Non-pigmented ciliary epithelial cell (primary cell): ENCODE measurements at places on chromosomes 5 and 9.

GRCh38 chr9:93246111-93246510 is 62.2 kb downstream of the WNK2 start:
- DNase-seq: no peak

GRCh38 chr5:87020099-87020934 is 247.4 kb upstream of the RASA1 start:
- no peak for DNase-seq

DNA sequence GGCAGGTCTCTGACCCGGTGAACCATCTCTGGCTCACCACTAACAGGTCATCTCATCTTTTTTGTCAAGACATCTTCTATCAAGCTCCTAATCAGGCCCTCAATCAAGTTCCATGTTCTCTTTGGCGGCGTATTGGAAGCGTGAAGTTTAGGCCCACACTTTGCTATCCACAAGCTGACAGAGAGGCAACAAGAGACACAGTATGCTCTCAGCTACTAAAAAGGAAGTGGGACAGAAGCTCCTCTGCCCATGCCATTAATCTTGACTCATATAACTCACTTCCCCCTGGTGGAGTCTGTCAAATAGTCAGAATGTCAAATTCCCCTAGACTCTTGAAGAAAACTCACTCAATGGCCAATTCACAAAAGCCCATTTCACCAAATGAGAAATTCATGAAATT is 77.6 kb upstream of the TMC1 start:
- no peak for DNase-seq

DNA sequence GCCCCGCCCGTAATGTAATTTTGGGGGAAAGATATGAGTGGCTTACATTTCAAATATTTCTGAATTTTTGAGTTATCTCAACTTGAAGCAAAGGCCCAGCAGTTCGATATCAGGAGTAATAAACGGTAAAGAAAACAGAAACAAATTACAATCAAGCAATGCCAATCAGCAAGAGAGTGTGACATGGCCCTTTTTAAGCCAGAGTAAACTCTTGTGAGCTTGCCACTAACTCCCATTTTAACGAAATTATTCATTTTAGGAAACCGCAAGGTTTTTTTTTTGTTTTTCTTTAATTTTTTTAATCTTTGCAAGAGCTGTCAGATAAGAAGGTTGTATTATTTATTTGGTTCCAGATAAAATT is 17.6 kb upstream of the CDK7 start:
- DNase-seq: no peak

- DNase-seq: no peak
Measured at GRCh38 chr5:173778152-173778782, 109.9 kb upstream of the CPEB4 start.

- no peak for DNase-seq
Measured at GRCh38 chr5:75965292-75965691, 117.9 kb upstream of the SV2C start.

- DNase-seq: no peak
Measured at GRCh38 chr9:114174876-114175771, 19.8 kb downstream of the COL27A1 start.

DNA sequence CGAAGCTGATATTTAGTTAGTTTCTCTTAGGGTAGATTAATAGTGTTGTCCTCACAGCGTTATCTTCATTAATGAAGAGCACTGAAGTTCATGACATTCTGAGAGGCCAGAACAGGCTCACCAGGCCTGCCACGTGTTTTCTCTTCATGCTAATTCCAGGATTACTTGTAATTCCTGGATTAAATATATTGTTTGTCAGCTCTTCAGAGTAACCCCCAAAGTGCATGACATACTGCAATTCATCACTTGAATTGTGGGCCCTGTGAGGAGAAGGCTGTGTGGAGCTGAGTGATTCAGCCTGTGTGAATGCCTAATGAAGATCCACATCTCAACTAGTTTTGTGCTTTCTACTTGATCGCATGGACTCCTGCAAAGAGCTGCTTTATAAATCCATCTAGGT is 401.0 kb upstream of the ADAMTSL1 start:
- no peak for DNase-seq

DNA sequence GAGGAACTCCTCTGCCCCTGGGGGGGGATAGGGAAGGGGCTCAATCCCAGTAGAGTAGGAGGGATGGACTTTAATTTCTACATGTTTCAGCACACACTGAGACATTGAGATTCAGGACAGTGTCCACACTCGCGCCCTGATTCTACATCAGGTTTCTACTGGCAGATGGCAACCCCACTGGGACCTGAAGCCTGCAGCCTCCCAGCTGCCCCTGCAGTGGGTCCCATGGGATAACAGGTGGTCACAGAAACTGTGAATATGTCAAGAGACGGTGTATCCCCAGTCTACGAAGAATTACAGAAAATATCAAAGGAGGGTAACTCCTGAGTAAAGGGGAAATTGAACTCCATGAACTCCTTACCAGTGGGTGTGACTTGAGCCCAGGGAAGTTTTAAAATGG is 2.4 kb upstream of the TERT start:
- no peak for DNase-seq
